ENCODE measurements at places on chromosomes 6 and 20. TPM values are rescaled to one million over a fixed set of nuclear protein-coding genes. Genes with fewer than 3 reads are reported as not detected.

Gene SPTLC3
- 1.8 TPM for polyA plus RNA-seq

Gene MRPL14
- polyA plus RNA-seq: 39.0 TPM

Gene EYA4
- not detected for polyA plus RNA-seq

Gene LPIN3
- polyA plus RNA-seq: 37.0 TPM

Gene IPCEF1
- polyA plus RNA-seq: 1.8 TPM

Gene KCNK16
- not detected for polyA plus RNA-seq

Gene RPL10A
- polyA plus RNA-seq: 2,391 TPM

Gene EPPIN
- not detected for polyA plus RNA-seq

GRCh38 chr6:159665868-159666635, 27.0 kb downstream of the SOD2 start:
- no peak for DNase-seq

GRCh38 chr6:129733290-129733689, 23.3 kb upstream of the ARHGAP18 start:
- DNase-seq: no peak

- DNase-seq: no peak
These were observed 92.6 kb upstream of the PREP start for GRCh38 chr6:105495515-105495914.

- peak; percentile 33 for DNase-seq
These were observed 79.0 kb upstream of the SPACA1 start for GRCh38 chr6:87968435-87969278.

- DNase-seq: no peak
These were observed 84.9 kb upstream of the NRN1 start for GRCh38 chr6:6091608-6092002.

GRCh38 chr20:19497064-19497463, 261.0 kb upstream of the RIN2 start:
- DNase-seq: no peak

GRCh38 chr20:59976156-59976782, 18.0 kb downstream of the CDH26 start:
- DNase-seq: no peak

GRCh38 chr20:19691125-19691524, 66.9 kb upstream of the RIN2 start:
- no peak for DNase-seq

DNA sequence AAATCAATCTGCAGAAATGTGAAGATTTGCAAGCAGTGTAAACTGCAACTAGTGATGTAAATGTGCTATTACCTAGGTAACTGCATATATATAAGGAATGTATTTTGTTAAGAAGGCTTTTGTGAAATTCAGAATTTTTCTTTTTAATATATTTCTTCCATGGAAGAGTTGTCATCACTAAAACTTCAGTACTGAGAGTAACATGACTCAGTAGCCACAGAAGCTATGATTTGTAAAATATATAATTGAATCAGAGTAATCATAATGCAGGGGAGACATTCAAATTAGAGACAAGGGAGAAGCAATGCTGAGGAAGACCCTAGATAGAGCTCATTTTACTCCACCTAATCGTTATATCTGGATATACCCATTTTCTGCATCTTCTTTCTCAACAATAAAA, 141.7 kb downstream of the ADGRG6 start:
- no peak for DNase-seq

DNA sequence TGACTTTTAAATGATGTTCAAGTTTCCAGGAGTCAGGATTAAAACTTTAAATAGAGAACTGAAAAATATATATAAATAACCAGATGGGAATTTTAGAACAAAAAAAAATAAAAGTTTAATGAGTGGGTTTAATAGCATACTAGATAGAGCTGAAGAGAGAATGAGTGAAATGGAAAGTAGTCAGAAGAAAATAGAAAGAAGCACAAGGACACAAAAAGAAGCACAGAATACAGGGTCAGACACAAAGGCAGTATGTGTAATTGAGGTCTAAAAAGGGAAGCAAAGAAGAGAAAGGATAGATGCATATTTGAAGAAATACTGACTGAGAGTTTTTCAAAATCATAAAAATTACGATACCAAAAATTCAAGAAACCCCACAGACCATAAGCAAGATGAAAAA, 159.8 kb upstream of the FERMT1 start:
- DNase-seq: no peak

GRCh38 chr6:5499644-5500306, 238.5 kb downstream of the FARS2 start:
- no peak for DNase-seq

DNA sequence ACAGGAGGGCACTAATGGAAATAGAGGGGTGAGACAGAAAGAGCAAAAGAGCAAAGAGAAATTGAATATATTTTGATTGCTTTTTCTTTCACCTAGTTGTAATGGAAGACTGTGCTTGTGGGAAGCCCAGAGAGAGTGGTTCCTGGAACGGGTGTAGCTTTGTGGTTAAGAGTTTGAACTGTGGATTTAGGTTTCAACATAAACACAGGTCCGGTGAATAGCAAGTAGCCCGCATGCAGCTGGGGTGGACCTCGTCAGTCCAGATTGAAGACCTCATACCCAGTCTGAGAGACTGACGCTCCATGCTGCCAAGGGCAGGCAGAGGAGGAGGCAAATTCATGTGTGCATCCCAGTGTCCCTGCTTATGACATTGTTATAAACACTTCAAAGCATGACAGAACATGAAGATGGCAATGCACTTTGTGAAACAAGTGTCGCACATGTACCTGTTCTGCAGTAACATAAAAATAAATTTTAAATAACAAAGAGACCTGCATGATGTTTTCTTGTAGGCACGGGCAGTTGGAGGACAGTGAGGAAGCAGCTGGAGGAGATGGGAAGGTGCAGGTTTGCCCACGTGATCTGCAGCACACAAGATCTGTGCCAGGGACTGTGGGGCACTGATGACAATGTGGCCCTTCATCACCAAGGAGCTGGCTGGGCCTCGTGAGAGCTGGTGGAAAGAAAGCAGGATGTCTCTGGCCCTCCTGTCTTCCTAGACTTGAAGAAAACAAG, 220.5 kb upstream of the SSTR4 start:
- DNase-seq: no peak

DNA sequence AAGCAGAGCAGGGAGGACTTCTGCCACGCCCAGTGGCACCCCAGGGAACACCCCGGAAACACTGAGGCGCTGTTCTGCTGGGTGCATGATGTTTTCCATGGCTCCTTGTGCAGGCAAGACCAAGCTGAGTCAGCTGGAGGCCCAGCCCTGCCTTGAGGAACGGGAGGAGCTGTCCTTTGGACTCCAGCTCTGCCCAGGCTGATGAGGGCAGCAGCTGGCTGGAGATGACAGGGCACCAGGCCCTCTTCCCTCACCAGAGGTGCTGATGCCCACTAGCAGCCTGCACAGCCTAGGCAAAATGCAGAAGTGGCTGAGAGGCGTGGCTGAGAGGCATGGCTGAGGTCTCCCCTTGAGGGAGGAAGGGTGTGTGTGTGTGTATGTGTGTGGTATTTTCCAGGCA, 2.4 kb downstream of the C6orf132 start:
- DNase-seq: peak; percentile 58

DNA sequence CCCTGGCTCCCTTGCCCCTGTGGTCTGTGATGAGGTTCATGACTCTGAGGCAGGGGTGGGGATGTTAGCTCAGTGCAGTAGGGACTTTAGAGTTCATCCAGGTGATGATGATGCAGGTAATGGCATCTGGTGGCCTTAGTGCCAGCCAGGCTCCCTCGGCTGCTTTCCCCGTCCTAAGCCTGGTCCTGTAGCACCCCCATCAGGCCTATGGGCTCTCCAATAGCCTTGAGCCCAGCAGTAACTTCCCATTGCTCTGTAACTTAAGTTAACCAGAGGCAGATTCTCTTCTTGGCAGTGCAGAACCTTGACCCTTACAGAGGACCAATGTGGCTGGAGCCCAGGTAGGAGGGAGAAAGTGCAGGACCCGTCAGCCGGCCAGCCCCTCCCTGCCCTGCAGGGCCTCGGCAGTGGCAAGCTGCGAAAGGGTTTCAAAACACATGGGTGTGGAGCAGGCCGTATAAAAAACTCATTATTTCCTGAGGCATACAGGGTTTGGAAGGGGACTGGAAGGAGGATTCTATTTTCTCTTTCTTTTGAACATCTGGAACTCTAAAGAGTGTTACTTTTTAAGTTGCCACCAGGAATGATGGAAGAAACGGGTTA, 406.9 kb downstream of the CDH26 start:
- DNase-seq: no peak

GRCh38 chr6:157427969-157428368, 47.0 kb downstream of the ZDHHC14 start:
- DNase-seq: no peak

- DNase-seq: no peak
These were observed 37.7 kb downstream of the AK9 start for GRCh38 chr6:109653264-109653663.

- no peak for DNase-seq
These were observed 11.4 kb upstream of the MMS22L start for GRCh38 chr6:97294451-97294850.
